ENCODE measurements at places on chromosomes 2 and 18.

- DNase-seq: no peak
Measured at GRCh38 chr18:71008257-71008656, 719.4 kb downstream of the SOCS6 start.

DNA sequence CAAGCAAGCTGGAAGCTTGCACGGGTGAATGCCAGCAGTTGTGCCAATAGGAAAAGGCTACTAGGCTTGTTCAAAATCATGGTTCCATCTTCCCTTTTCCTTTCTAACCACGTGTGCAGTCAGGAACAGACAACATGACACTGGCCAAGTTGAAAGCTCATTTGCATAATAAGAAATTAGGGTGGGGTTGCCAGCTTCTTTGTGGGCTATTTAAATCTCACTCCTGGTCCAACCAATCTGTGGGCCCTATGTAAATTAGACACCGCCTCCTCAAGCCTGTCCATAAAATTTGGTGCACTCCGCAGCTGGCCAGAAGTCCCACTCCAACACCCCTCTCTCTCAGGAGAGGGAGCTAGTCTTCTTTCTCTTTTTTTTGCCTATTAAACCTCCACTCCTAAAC is 1948.4 kb upstream of the PIK3C3 start:
- DNase-seq: no peak

- no peak for DNase-seq
Measured at GRCh38 chr2:102550151-102550550, 69.2 kb upstream of the SLC9A2 start.

GRCh38 chr2:117832332-117832731 is 17.8 kb downstream of the DDX18 start:
- no peak for DNase-seq

DNA sequence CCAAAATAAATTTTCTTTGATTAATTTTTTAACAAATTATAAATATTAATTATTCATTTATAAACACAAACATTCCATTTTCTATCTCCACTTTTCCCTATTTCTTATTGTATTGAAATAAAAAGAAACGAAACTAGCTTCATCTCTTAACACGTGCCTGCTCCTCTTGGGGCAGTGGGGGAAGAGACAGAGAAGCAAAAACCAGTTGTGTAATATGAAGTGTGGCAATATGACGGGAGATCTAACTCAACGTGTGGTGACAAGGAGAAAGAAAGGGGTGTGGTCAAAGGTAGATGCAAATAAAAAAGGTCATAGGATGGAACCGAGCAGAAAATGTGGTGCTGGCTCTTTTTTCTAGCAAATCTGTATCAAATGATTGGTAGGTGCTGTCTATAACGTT is 106.9 kb upstream of the SLC8A1 start:
- DNase-seq: no peak

DNA sequence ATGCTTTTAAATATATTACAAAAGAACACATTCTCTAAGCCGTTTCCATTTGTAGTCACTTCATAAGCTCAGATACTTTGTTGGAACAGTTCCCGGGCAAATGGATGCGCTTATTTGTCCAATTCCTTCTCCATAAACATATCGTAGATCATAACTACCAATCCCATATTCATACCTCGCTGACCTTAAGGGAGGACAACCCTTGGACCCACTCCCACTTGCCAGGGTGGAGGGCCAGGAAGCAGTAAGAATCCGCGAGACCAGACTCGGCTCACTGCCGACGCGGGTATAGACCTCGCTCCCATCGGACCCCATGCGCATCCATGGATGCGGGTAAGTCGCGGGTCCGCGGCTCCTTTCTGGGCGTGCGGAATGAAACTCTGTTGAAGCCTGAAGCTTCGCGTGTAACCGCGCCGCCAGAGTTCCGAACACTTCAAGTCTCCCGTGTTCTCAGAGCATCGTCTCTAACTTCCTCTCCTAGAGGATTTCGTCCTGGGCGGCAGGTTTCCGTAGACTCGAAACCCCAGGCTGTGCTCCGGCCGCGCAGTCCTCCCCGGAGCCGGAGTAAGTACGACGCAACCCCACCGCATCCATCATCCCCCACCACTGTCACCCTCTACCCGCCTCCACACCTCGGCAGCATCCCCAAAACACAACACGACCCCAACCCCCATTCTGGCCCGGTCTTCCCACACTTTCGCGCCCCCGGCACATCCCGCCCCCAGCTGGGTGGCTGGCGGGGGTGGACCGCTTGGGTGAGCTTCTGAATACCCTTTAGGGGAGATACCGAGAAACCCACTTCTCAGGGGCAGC is 1.1 kb downstream of the DSC3 start:
- no peak for DNase-seq

DNA sequence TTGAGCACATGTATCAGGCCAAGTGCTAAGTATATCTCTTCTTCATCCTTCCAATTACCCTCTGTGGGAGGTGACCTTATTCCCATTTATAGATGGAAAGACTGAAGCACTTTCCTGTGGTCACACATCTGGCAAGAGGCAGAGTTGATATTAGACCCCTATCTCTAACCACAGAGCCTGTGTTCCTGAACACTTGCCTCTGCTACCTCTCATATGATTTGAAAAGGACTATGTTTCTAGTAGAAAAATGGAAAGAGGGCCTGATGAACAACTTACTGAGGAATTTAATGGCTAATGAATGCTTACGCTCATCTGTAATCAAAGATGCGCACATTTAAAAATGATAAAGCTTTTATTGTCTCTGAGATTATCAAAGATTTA is 46.2 kb upstream of the DYNC2LI1 start:
- no peak for DNase-seq

DNA sequence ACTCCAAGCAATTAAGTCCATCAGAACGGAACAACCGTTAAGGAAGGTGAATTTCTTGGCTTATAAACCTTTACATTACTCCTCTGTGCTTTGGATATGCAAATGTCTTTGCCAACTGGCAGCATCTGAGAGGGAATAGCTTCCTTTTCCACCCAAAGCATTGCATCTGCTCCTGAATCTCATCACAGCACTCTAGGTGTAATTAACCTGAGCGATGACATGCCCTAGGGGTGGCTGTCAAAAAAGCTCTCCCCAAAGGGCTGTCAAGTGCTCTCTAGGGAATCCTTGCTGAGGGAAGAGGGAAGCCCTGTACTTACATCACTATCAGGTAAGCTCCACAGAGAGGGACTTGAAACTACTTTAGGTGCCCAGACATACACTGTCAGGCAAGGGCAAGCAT is 5.5 kb upstream of the SMARCAL1 start:
- DNase-seq: no peak

- DNase-seq: no peak
Measured at GRCh38 chr2:217357886-217358620, 498.2 kb upstream of the TNP1 start.

DNA sequence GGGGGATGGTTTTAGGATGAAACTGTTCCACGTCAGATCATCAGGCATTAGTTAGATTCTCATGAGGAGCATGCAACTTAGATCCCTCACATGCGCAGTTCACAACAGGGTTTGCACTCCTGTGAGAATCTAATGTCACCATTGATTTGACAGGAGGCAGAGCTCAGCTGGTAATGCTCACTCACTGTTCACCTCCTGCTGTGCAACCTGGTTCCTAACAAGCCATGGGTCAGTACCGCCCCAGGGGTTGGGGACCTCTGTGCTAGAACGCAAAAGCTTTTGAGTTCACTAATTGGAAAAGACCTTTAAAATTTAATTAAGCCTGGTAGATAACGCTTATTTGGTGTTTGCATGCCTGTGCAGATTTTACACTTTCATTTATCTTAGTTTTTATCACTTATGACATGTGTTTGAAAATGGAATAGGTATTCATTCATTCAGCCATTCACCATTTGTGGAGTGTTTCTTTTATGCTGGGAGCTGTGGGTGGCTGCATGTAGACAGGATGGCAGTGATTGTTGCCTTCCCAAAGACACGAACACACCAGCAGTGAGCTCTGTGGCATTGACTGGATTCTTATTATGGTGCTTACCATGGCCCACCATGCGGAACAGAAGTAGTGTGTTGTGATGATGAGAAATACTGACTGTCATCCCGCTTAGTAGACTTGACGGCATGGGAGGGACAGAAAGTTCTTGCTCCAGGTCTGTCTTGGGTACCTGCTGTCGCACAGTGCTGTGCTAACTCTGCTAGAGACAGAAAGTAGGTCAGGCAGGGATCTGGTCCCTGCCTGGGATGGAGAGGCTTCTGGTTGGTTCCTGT is 6.4 kb downstream of the RAB31 start:
- DNase-seq: no peak

- no peak for DNase-seq
Measured at GRCh38 chr2:78908973-78909372, 116.5 kb upstream of the REG3G start.

GRCh38 chr2:96085541-96086355 is 30.6 kb downstream of the ADRA2B start:
- no peak for DNase-seq

DNA sequence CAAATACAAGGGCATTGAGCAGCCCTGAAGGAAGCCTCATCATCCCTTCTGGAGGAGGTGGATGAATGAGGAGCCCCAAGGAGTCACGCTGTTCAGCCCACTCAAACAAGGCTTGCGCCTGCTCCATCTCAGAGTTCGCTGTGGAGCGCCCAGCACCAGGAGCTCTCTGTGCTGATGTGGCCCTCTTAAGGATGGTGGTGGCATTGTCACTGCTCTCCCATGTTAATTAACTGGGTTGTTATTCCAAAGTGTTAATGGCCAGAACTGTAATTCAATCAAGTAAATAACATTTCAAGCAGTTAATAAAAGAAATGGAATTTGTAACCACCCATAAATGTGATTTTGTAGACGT is 726.0 kb upstream of the RAB6C start:
- DNase-seq: peak; percentile 15

- DNase-seq: no peak
Measured at GRCh38 chr2:17422061-17422460, 96.2 kb downstream of the RAD51AP2 start.

DNA sequence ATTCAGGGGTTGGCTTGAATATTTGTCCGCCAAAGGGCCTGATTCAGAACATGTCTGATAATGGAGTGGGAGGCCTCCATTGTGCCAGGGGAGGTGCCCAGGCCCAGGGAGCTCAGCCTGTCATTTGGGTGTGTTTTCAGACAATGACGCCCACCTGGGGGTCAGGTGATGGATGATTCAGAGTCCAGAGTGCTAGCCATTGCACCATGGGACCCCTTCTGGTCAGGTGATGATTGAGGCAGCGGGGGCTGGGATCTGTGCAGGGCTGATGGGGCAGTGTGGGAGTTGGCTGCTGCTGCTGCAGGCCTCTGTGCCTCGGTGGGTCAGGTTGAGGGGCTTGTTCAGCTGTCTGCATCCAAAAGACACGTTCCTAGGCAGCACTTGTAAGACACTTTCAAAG is 8.3 kb upstream of the ARHGEF4 start:
- no peak for DNase-seq

- no peak for DNase-seq
Measured at GRCh38 chr2:71655498-71655897, 202.1 kb downstream of the DYSF start.

DNA sequence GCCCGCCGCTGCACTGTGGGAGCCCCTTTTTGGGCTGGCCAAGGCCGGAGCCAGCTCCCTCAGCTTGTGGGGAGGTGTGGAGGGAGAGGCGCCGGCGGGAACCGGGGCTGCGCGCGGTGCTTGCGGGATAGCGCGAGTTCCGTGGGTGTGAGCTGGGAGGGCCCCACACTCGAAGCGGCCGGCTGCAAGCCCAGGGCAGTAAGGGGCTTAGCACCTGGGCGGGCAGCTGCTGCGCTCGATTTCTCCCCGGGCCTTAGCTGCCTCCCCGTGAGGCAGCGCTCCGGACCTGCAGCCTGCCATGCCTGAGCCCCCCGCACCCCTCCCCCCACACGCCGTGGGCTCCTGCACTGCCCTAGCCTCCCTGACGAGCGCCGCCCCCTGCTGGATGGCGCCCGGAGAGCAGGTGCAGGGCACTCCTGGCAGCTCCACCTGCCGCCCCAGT is 124.4 kb downstream of the CCDC178 start:
- DNase-seq: peak; percentile 29

GRCh38 chr2:217588266-217588665 is 414.5 kb downstream of the TNS1 start:
- DNase-seq: no peak

DNA sequence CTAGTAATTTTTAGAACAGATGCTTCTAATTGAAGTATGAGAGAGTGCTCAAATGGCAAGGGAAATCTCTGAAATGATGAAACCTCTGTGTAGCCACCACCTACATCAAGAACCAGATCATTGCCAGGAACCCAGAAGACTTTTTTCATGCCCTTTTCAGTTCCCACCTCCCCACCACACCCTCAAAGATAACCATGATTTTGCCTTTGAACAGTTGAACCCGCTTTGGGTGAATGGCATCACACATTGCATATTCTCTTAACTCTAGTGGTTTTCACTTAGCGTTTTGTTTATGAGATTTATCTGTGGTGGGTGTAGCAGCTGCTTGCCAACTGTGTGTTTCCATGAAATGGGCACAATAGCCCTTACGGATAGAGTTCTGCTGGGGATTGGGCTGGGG is 142.9 kb upstream of the HDAC4 start:
- no peak for DNase-seq

- peak; percentile 89 for DNase-seq
Measured at GRCh38 chr2:209423562-209424198, at the start of gene MAP2. Gene MAP2 (plus strand): TSS chr2:209424047. CDS start chr2:209653171, 229,124 bp downstream.

DNA sequence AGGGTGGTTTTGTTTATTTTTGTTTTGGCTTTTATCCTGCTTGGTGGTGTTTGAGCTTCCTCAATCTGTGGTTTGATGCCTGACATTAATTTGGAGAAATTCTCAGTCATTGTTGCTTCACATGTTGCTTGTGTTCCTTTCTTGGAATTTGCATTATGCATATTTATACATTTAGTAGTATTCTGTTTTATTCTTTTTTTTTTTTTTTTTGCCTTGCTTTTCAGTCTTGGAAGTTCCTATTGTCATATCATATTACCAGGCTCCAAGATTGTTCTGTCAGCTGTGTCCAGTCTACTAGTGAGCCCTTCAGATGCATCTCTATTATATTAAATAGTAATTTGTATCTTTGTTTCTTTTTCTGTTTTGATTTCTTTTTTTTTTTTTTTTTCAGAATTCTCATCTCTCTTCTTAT is 77.0 kb downstream of the EPC2 start:
- no peak for DNase-seq

- no peak for DNase-seq
Measured at GRCh38 chr2:45177870-45178269, 168.6 kb upstream of the SIX2 start.

GRCh38 chr2:109432421-109432820 is 181.3 kb downstream of the SEPTIN10 start:
- no peak for DNase-seq

- no peak for DNase-seq
Measured at GRCh38 chr2:143176606-143177005, 47.4 kb downstream of the ARHGAP15 start.
